Psoas muscle (tissue), 8 donors: ENCODE measurements at places on chromosomes 3 and 15. TPM values are rescaled to one million over a fixed set of nuclear protein-coding genes. Genes with fewer than 3 reads are reported as not detected.

GRCh38 chr15:70195171-70195570 is 97.5 kb upstream of the TLE3 start:
- no peak for DNase-seq

DNA sequence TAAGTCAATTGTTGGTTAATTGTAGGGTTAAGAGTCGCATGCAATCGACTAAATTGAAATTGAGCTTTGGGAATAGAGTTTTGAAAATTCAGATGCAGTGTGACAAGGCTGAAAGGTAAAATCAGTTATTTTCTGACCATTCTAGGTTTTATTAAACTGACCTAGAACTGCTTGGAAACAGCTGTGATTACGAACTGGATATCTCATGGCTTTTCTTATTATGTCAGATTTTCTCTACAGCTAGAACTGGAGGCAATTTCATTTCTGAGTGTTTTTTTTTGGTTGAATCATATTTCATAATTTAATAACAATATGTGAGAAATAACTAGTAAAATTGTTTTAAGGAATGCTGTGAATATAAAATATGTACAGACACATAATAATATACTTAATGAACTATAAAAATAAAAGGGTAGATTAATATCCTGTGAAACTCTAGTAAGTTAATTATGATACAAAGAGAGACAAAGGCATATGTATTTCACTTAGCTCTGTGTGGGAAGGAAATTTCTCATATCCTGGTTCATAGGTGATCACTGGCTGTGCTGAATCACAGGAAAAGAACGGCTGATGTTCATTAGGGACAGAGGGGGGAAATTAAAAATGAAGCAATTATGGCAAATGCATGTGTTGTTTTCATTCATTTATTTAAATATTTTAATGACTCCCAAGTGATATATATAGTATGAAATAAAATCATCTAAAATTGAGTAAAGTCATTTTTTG is 403.2 kb downstream of the ZIC1 start:
- no peak for DNase-seq

DNA sequence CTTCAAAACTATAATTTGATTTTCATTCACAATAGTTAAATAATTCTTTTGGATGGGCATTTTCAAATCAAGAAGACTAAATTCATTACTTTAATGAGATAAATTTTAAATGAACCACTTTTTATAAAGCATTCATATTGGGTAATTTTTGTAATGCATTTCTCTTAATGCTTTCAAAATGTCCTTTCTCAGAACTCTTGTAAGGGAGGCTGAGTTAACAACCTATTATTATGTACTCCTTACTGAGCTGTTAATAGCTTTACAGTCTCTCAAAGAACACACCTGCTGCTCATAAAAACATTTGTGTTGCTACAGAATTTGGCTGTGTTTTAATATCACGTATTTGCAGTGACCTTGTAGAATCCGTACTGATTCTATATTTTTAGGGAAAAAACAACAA is 334.0 kb upstream of the ARL6 start:
- no peak for DNase-seq

Gene DOCK3
- 0.87 TPM for total RNA-seq

Gene RAD51
- total RNA-seq, result 1.5 TPM

Gene SERINC4
- 0.18 TPM for total RNA-seq

Gene TRIM42
- not detected for total RNA-seq

Gene QRICH1
- 72.2 TPM for total RNA-seq
